Activated T-helper 1 cell treated with anti-CD3 and anti-CD28 coated beads, Interleukin-2, amount 50 U/mL, for 16 hours (primary cell): ENCODE measurements at places on chromosomes 7 and 10.

DNA sequence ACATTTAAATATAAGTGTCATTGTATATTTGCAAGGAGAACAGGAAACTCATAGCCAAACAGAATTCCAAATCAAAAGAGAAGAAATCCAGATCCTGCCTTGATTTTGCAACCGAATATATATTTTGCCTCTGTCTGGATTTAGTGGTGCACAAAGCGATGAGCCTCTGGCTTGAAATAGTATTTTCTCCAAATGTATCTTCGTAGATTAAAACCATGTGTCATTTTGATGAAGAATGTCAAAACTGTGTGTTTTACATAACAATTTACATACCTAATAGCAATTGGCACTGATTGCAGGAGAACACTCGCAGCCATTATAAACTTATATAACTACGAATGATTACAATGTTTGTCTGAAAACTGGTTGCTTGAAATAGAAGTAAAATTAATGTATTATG is 156.4 kb downstream of the ARID5B start:
- DNase-seq = no peak

- DNase-seq = no peak
Observed at GRCh38 chr7:1079546-1079945, 8.4 kb upstream of the GPER1 start.

DNA sequence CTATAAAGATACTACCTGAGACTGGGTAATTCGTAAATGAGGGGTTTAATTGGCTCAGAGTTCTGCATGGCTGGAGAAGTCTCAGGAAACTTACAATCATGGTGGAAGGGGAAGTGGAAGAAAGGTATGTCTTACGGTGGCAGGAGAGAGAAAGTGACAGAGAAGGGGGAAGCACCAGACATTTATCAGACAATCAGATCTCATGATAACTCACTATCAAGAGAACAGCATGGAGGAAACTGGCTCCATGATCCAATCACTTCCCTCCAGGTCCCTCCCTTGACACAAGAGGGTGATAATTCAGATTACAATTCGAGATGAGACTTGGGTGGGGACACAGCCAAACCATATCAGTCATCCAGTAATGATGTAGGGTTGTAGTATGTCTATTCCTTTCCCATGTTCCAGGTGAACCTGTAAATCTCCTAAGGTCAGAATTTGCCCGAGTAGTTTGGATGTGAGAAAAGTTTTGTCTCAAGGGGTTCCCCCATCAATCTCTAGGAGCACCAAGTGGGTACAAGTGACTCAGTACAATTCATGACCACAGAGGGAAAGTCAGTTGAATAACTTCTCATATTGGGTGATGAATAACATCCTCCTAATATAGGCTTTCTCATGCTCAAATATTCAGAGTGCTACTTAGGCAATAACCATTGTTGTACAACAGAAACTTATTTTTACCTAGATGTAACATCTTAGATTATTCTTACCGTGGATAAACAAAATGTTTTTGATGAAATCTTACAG is 39.7 kb upstream of the MTPN start:
- no peak for DNase-seq

DNA sequence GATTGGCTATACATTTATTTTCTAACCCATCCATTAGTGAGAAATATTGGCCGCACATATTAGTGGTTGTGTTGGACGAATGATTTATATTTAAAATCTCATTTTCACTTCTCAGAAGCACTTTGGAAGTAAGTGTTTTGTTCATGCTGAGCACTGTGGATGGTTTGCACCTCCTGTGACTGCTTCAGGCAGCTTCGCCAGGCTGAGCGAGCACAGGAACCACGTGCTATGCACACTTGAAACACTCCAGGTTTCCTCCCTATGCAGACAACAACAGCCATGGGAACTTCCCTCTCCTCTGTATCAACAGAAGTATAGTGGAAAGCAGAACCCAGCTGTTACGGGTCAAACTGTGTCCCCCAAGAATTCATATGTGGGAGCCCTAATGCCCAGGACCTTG is 67.3 kb upstream of the WDR11 start:
- DNase-seq = no peak

GRCh38 chr7:33651998-33652515 is 253.3 kb upstream of the BMPER start:
- DNase-seq = no peak

DNA sequence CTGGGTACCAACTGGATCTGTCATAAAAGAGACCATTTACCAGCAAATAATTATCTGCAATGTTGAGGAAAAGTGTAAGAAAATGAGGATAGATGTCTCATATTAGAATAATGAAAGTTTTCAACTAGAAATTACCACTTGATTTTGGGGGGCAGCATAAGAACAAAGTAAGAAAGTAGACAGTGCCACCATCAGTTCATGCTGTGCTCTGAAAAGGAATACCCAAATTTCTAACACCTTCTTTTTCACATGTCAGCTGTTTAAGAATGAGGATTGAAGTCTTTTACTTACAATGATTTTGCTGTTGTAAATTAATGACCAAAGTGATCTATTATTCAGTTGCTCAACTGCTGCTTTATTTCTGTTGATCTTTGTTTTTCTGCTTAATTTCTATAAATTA is 578.3 kb downstream of the ETV1 start:
- DNase-seq = no peak

DNA sequence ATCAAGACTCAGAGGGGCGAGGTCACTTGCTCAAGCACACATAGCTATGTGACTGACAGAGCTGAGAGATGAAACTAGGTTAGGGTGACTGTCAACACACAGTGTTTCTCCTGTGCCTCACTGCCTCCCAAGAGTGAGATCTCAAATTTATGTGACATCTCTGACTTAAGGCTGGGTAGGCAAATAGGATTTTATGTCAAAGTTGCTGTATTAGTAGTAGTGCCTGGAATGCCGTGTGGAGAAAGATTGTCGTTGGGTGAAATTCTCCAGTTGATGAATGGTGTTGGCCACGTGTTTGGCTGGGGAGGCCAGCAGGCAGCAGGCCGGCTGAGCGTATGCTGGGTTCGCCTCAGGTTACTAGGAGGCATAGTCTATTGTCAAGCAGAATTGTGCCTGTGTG is 148.3 kb upstream of the BMPER start:
- no peak for DNase-seq

DNA sequence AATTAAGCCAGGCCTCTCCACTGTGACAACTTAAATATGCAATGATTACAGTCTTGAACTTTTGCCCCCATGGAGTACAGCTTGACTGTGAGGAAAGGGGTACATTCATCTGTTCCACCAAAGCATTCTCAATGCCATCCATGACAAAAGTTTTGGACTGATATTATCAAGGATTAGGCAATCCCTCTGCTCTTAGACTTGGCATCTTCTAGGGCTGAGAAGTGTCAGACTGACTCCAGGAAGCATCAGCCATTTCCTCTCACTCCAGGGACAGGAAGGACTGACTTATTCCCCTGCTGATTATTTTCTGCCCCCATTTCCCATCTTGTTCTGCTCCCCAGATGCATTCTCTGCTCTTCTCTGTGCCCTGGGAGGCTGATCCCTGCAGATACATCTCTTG is 69.7 kb downstream of the ZNF365 start:
- no peak for DNase-seq

DNA sequence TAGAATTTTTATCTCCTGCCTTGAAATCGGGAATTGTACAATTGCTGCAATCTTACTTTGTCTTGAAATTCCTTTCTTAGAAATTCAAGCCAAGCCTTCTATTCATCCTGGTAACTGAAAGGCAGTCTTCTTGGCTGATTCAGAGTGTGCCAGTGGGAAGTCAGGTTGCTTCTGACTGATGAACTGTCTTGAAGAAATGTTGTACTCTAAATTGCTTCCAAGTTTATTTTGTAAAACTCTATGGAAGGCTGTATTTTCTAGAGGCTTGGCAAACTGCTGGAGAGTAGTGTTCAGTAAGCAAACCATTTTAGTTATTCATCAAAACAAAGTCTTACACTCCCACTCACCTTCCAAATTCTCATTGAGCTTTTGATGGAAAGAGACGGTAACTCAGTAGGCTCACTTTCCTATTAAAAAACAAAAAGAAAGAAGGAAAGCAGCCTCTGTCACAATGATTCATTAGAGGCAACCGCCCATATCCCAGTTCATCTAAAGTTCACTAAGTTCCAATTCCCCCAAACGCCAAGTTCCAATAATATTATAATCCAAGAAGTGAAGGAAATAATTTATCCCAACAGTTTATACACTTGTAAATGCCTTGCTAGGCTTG is 187.9 kb upstream of the MALRD1 start:
- no peak for DNase-seq

DNA sequence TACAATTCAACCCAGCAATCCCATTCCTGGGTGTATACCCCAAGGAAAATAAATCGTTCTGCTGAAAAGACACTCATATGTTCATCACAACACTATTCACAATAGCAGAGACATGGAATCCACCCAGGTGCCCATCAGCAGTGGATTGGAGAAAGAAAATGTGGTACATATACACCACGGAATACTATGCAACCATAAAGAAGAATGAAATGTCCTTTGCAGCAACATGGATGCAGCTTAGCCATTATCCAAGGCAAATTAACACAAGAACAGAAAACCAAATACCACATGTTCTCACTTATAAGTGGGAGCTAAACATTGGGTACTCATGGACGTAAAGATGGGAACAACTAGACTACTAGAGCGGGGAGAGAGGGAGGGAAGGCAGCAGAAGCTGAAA is 207.8 kb downstream of the GATA3 start:
- no peak for DNase-seq

DNA sequence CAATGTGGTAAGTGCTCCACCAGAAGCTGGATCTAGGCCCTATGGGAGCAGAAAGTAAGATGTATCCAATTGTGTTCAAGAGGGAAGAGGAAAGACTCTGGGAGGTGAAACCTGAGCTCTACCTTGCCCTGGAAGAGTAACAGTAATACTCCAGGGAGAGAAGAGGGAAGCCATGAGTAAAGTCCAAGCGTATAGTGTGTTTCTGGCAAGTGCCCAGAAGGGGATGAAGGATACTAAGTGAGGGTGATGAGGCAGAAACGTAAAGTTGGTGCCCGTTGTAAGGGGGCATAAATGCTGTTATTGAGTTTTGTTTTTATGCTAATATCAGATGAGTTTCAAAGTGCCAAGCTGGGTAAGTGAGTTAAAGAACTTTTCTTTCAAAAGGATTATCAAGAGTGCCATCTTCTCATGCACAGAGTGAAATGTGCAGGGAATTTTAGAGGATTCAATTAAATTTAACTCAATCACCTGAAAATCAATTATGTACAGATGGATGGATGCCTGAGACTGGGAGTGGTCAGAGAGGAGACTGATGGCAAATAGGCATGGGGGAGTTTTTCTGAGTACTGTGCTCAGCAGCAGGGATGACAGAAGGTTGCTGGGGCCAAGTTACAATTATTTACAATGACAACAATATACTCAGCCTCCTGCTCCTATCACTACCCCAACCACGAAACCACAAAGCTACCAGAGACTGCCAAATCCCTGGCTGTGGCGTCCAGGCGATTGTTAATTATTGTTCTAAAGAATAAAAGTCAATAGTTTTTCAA is 123.3 kb upstream of the LAMB4 start:
- no peak for DNase-seq

DNA sequence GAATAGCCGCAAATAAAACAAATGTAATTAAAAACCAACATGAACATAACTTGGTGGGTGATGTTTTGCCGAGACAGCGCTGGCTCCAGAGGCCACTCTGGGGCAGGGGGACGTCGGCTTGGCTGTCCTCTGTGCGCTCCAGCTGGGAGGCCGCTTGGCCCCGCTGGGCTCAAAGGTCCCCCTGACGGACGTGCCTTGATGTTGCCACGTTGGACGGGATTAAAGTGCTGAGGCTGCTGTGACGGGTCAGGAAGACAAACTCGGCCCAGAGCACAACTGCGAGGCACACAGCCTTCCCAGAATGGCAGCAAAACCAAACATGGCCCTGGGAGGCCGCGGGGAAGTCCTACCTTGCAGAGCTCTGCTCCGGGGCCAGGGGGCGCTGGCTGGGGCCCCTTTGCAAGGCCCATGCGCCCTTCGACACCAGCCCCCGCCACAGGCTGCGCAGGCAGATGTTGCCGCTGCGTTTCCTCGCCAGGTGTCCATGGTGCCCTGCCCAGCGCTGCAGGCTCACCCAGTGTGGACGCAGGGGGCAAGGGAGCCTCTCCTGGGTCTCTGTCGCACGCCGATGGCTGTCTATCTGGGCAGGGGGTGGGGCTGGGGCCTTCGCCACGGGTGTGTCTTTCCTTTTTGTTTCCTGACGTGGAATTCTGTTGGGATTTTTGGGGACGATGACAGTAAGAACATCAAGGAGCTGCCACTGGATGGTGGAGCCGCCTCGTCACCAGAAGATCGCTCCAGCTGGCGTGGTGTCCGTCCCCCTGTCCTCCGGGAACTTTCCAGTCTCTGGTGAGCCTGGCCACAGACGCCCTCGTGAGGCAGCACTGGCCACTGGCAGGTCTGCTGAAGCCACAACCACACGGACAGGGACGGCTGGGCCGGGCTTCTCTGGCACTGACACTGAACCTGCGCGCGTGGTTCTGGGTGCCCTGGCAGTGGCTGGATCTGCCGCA is 99.6 kb upstream of the DIP2C start:
- no peak for DNase-seq

DNA sequence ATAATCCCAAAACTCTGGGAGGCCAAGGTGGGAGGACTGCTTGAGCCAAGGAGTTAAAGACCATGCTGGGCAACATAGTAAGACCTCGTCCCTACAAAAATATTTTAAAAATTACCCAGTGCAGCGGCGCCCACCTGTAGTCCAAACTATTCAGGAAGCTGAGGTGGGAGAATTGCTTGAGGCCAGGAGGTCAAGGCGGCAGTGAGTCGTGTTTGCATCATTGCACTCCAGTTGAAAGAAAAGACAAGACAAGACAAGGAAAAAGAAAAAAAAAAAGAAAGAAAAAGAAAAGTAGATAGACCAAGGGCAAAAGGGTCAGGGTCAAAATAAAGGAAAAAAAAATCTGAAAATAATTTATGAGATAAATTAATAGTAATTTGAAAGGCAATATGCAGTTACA is 5.8 kb downstream of the ANXA7 start:
- no peak for DNase-seq

GRCh38 chr10:30412901-30413300 is 21.1 kb upstream of the MAP3K8 start:
- DNase-seq = no peak

DNA sequence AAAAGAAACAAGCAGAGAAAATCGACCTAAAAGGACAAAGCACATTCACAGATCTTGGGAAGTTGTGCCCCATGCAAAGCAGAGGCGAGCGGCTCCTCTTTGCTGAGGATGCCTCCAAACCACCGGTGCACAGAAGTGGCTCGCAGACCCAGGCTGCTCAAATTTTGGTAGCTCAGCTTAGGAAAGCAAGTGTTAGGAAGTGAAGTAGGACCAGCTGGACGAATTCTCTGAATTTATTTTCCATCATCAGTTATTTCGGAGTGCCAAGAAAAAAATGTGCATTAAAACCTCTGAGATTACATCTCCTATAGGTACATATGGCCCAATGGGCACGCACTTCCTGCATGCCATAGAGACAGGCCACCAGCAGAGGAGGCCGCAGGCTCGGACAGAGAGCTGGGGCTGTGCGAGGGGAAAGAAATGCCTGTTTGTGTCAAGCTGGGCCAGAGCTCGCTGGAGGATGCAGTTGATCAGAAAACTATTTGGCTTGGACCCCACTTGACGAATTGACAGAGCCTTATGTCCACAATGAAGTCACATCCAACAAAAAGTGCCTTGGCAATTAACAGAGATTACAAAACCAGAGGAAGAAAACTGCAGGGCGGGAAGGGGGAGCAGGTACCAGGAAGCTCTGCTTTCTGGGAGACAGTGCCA is 122.3 kb upstream of the LYZL2 start:
- DNase-seq = no peak

GRCh38 chr10:75971402-75972211 is 540.2 kb downstream of the LRMDA start:
- DNase-seq = no peak
